A549 treated with dexamethasone at 1 μM for 4 hours (cell line): ENCODE measurements at places on chromosomes 3 and 15. TPM values are rescaled to one million over a fixed set of nuclear protein-coding genes. Genes with fewer than 3 reads are reported as not detected.

KNSTRN gene
- total RNA-seq, result 44.0 to 51.2 TPM (median 47.6 TPM) in 5 replicates

TMEM108 gene
- total RNA-seq, result 0.09 TPM in 1 of 5 replicates, not detected in the others

ANO10 gene
- total RNA-seq, result 18.8 to 21.5 TPM (median 20.8 TPM) in 5 replicates

LSAMP gene
- total RNA-seq, result 0.01 to 0.47 TPM (median 0.19 TPM) in 5 replicates

FEZF2 gene
- total RNA-seq, result not detected in 5 replicates

PLSCR2 gene
- total RNA-seq, result 0.11 to 0.19 TPM in 2 of 5 replicates, not detected in the others

FBXW12 gene
- total RNA-seq, result not detected in 5 replicates

SNX22 gene
- 0.50 to 1.3 TPM (median 0.74 TPM) in 5 replicates for total RNA-seq

SEMA7A gene
- total RNA-seq, result 0.98 to 1.3 TPM (median 1.1 TPM) in 5 replicates

UPK1B gene
- 11.5 to 13.2 TPM (median 11.8 TPM) in 5 replicates for total RNA-seq

RTP4 gene
- total RNA-seq, result not detected in 5 replicates
